ENCODE measurements at places on chromosomes 4 and X. TPM values are rescaled to one million over a fixed set of nuclear protein-coding genes. Genes with fewer than 3 reads are reported as not detected.

- no peak overlapping the region for H3K27ac ChIP-seq
- no peak for DNase-seq
- no peak overlapping the region for H3K4me3 ChIP-seq
- H3K36me3 ChIP-seq, result no peaks in the 10 kb centered on the region
- H3K4me1 ChIP-seq, result no peaks in the 10 kb centered on the region
- H3K27me3 ChIP-seq, result no peaks in the 10 kb centered on the region
Measured at GRCh38 chr4:77564231-77564630, 41.4 kb upstream of the CXCL13 start.

- no peak for DNase-seq
- H3K27ac ChIP-seq, result no peak overlapping the region
- no peaks in the 10 kb centered on the region for H3K27me3 ChIP-seq
- H3K36me3 ChIP-seq, result no peaks in the 10 kb centered on the region
- H3K4me3 ChIP-seq, result no peak overlapping the region
Measured at GRCh38 chr4:87953826-87954225, 21.7 kb upstream of the SPP1 start.

Gene TMSB15C
- 2.6 TPM for total RNA-seq

Gene PLAC8
- 0.80 TPM for total RNA-seq

GRCh38 chrX:142663330-142664095, 362.2 kb upstream of the SPANXN4 start:
- H3K27ac ChIP-seq, result no peak overlapping the region
- no peak overlapping the region for H3K4me3 ChIP-seq
- H3K36me3 ChIP-seq, result no peaks in the 10 kb centered on the region
- DNase-seq, result no peak

DNA sequence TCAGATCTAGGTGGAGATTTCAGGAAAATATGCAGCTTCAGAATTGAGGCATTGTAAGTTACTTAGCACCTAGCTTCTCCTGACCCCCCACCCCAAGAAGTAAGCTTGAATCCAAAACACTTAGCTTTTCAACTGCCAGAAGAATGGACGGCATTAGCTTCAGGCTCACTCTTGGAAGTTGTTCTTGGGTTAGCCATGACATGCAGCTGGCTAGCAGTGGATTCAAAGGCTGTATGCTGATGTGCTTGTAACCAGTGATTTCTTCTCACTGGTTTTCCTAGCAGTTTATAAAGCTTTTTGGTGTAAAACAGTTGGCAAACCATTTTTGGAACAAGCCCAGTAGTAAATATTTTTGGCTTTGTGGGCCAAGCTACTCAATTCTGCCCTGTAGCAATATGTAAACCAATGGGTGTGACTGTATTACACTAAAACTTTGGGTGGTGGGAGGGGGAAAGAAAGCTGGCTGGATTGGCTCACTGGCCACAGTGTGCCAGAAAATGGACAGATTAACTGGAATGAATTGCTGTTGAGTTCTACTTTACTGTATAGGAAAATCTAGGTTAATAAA, 85.6 kb downstream of the SHROOM2 start:
- no peak overlapping the region for H3K27ac ChIP-seq
- no peaks in the 10 kb centered on the region for H3K27me3 ChIP-seq
- peaks cover 4% of the 10 kb centered on the region for H3K4me1 ChIP-seq
- DNase-seq, result no peak
- H3K4me3 ChIP-seq, result no peak overlapping the region

DNA sequence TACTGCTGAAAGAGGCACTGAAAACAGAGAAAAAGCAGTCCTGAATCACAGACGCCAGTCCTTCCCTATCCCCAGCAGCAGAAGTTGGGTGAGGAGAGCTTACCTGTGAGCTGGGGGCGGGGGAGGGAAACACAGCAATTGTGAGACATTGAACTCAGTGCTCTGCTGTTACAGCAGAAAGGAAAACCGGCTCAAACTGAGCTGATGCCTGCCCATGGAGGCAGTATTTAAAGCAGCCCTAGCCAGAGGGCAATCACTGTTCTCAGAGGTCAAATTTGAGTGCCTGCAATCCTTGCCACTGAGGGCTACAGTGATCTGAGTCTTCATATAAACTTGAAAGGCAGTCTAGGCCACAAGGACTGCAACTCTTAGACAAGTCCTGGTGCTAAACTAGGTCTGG, 220.7 kb downstream of the GRXCR1 start:
- H3K27me3 ChIP-seq, result no peaks in the 10 kb centered on the region
- no peak for DNase-seq
- no peaks in the 10 kb centered on the region for H3K4me1 ChIP-seq

DNA sequence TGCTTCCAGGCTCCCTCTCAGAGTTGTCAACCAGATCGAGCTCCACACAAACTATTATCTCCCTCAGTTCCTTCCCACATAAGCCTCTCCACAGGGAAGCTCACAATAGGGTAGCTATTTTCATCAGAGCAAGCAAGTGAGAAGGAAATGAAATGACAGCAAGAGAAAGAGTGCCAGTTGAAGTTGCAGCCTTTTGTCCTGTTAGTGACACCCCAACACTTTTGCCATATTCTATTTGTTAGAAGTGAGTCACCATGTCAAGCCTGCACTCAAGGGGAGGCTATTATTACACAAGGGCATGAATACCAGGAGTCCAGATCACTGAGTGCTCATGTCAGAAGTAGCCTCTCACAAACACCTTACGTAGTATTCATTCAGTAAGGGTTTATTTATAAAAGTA, 266.3 kb upstream of the NOCT start:
- H3K4me3 ChIP-seq, result no peak overlapping the region
- DNase-seq, result no peak
- no peaks in the 10 kb centered on the region for H3K27me3 ChIP-seq
- H3K4me1 ChIP-seq, result no peaks in the 10 kb centered on the region
- H3K36me3 ChIP-seq, result no peaks in the 10 kb centered on the region

- no peak for DNase-seq
- no peaks in the 10 kb centered on the region for H3K36me3 ChIP-seq
- H3K4me1 ChIP-seq, result no peaks in the 10 kb centered on the region
- no peaks in the 10 kb centered on the region for H3K27me3 ChIP-seq
- no peak overlapping the region for H3K27ac ChIP-seq
Measured at GRCh38 chr4:101458914-101459313, 111.6 kb upstream of the PPP3CA start.

DNA sequence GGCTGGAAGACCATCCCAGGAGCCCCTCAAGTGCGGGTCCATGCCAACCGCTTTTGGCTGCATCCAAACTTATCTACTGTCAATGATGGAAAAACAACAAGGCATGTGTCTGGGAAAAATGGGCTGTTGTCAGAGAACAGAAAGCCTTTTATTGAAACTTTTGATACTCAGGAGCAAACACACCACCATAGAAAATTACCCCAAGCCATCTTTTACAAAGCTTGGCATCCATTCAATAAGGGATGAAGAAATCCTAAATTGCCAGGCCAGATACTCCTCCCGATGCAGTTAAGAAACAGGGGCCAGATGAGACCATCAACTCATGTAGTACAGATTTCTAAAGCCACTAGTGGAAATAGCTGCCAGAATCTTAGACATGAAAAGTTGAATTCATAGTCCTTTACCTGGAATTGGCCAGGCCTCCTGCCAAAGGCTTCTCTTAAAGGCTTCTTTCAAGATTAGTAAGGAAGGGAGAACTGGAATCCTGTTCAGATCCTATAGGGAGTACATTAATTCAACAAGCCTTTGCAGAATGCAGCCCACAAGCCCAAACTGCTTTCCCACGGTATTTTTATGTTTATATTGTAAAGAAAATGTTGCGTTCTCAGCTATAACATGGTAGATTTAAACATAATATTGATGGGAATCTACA, 145.4 kb upstream of the MAP3K15 start:
- no peak for DNase-seq
- H3K36me3 ChIP-seq, result no peaks in the 10 kb centered on the region
- H3K4me1 ChIP-seq, result no peaks in the 10 kb centered on the region
- H3K27ac ChIP-seq, result no peak overlapping the region
- no peaks in the 10 kb centered on the region for H3K27me3 ChIP-seq

DNA sequence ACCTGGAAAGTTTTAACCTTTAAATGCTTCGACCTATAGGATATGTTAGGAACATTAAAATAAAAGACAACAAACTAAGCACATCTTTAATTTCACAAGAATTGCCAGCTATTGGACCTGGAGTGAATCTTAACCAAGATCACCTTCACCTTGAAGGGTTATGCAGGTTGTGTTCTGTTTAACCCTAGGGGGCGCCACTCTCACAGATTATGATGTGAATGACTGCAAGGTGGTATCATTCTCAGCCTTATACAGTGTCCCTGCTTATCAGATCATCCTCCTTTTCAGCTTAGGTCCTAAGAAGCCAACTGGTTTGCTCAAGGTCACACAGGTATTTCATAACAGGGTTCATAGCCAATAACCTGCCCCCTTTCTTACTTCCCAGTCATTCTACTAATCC, 23.5 kb downstream of the INTS6L start:
- no peaks in the 10 kb centered on the region for H3K27me3 ChIP-seq
- no peak overlapping the region for H3K4me3 ChIP-seq
- no peak for DNase-seq
- H3K27ac ChIP-seq, result no peak overlapping the region

- H3K4me1 ChIP-seq, result no peaks in the 10 kb centered on the region
- no peak overlapping the region for H3K27ac ChIP-seq
- no peaks in the 10 kb centered on the region for H3K27me3 ChIP-seq
- no peak overlapping the region for H3K4me3 ChIP-seq
- no peaks in the 10 kb centered on the region for H3K36me3 ChIP-seq
- DNase-seq, result no peak
Measured at GRCh38 chr4:120081726-120082125, 15.1 kb upstream of the MAD2L1 start.

- no peaks in the 10 kb centered on the region for H3K27me3 ChIP-seq
- no peaks in the 10 kb centered on the region for H3K36me3 ChIP-seq
- no peak for DNase-seq
- H3K27ac ChIP-seq, result no peak overlapping the region
- H3K4me3 ChIP-seq, result no peak overlapping the region
Measured at GRCh38 chr4:122639181-122639580, 18.3 kb upstream of the IL21 start.

Gene MAP3K15
- 2.1 TPM for total RNA-seq

Gene SUPT20HL1
- not detected for total RNA-seq

Gene SSX2
- not detected for total RNA-seq

DNA sequence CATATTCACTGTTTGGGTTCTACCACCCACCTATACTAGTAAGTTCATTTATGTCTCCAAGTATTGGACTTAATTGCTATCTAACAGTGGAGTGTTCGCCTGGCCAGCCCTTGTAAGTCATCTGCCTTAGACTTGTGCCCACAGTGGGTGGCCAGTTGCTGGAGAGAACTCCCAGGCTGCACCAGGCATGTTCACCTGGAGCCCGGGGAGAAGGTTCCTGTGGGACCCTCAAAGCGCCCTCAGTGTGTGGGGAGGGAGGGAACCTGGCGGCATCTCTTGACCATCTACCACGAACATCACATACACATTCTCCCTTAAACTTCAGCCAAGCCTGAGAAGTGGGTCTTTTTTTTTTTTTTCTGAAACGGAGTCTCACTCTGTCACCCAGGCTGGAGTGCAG, 138.1 kb downstream of the CPZ start:
- H3K4me3 ChIP-seq, result no peak overlapping the region
- no peaks in the 10 kb centered on the region for H3K4me1 ChIP-seq
- no peaks in the 10 kb centered on the region for H3K36me3 ChIP-seq
- H3K27me3 ChIP-seq, result no peaks in the 10 kb centered on the region
- H3K27ac ChIP-seq, result no peak overlapping the region

DNA sequence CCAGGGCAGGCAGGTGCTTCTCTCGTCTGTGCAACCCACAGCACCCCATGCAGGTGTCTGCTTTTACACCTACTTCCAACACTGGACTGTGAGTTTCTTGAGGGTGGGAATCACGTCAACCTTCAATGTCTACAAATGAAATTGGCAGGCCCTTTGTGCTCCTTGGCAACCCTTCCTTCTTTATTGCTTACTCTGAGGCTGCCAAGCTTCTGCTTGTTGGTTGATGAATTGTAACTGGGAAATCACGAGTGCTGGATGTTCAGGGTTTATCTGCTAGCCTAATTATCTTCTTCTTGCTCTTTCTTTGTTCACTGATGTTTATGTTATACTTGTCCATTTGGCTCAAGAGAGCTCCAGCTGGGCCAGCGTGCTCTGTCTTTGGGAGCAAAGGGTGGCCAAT, 2.5 kb upstream of the DGAT2L6 start:
- H3K27me3 ChIP-seq, result no peaks in the 10 kb centered on the region
- H3K4me3 ChIP-seq, result no peak overlapping the region
- no peak overlapping the region for H3K27ac ChIP-seq

DNA sequence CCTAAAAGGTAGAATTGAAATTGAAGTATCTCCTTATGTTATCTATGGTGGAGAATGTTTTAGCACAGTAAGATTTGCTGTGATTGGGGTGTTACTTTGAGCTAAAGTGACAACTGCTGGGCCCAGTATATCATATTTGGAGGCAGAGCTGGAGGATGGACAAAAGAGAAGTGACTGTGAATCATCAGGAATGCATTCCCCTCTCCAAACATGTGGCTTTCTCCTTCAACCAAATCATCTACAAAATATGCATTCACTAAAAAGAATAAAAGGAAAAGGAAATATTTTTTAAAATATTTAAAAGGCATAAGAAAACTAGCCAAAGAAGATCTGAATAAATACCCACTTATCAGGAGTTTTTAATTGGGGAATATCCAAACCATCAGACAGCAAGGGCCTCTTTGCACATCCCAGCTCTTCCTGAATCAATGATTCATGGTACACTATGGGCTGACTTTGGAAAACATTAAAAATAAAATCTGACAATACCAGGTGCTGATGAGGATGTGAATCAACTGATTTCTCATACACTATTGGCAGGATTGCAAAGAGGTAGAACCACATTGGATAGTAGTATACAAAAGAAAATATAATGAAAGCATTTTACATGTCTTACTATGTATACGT, 671.7 kb upstream of the NR3C2 start:
- H3K4me3 ChIP-seq, result no peak overlapping the region
- H3K36me3 ChIP-seq, result no peaks in the 10 kb centered on the region
- no peak for DNase-seq
- no peaks in the 10 kb centered on the region for H3K4me1 ChIP-seq
- H3K27ac ChIP-seq, result no peak overlapping the region
- H3K27me3 ChIP-seq, result no peaks in the 10 kb centered on the region

GRCh38 chrX:87846956-87847355, 329.4 kb downstream of the KLHL4 start:
- no peaks in the 10 kb centered on the region for H3K27me3 ChIP-seq
- DNase-seq, result no peak
- no peak overlapping the region for H3K27ac ChIP-seq
- no peaks in the 10 kb centered on the region for H3K4me1 ChIP-seq
- H3K4me3 ChIP-seq, result no peak overlapping the region
- H3K36me3 ChIP-seq, result no peaks in the 10 kb centered on the region

Measured in H1 (cell line).